ENCODE measurements at places on chromosomes 7 and 10.

DNA sequence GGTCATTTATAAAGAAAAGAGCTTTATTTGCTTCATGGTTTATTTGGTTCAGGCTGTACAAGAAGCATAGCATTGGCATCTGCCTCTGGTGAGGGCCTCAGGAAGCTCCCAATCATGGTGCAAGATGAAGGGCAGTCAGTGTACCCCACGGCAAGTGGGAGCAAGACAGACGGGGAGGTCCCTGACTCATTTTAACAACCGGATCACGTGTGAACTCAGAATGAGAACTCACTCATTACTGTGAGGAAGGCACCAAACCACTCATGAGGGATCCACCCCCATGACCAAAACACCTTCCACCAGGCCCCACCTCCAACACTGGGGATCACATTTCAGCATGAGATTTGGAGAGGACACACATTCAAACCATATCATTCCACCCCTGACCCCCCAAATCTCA is 15.7 kb upstream of the CRYGN start:
- no peak for DNase-seq

GRCh38 chr7:136030867-136031318 is 53.7 kb upstream of the MTPN start:
- no peak for DNase-seq

GRCh38 chr10:3887885-3888476 is 103.0 kb upstream of the KLF6 start:
- DNase-seq = peak; percentile 47

DNA sequence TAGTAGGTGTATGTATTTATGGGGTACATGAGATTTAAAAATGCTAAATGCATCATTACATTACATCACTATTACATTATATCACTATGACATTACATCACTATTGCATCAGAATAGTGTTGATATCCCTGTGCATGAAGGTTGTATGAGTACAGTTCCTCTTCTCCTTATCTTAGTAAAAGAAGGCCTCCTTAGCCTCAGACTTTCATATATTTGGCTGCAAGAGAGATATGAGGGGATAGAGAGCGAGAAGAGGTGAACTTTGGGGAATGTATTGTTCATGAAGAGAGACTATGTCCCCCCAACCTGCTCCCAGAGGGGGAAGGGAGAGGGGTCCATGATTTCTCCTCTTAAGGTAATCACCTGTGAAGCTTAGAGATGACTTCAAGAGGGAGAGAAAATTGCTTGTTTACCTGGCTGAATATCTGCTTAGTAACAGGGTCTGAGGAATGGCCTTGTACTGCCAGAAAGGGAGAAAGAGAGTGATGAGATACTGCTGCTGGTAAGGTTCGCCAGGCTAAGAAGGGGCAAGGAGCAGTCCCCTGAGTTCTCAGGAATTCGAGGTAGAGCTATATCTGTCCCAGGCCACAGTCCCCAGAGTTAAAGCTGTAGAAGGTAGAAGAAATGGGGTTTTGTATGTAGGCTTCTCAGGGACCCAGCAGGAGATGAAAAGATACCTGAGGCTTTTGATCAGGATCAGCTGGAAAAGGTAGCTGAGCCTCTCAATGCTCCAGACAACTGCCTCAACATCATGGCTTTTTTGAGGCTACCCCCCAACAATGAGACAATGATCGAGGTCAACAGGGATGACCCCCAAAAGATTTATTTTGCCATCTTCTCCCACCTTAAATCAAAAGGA is 168.4 kb upstream of the WNT16 start:
- no peak for DNase-seq

DNA sequence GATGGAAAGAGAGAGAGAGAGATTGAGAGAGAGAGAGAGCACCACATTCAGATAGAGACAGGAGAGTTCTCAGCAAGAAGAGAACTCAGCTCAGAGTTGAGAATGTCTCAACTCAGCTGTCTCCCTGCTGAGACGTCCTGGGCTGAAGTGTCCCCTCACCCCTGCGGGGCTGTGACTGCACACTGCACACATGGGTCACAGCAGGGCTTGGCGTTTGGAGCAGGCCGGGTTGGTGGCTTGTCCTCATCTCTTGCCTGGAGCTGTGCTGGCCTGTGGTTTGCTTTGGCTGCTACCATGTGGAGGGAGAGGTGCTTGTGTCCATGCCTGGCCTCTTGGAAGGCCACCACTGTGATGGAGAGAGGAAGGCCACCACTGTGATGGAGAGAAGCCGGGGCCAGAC is 167.9 kb downstream of the RNF216 start:
- no peak for DNase-seq

GRCh38 chr10:9957351-9957750 is 1060.3 kb upstream of the CELF2 start:
- no peak for DNase-seq

- peak; percentile 60 for DNase-seq
Measured at GRCh38 chr10:103481974-103482531, 3.0 kb upstream of the CALHM3 start.

- DNase-seq = peak; percentile 87
Measured at GRCh38 chr7:148747274-148747673, 48.6 kb downstream of the CUL1 start.

- no peak for DNase-seq
Measured at GRCh38 chr7:42726066-42726785, 185.6 kb downstream of the C7orf25 start.

- DNase-seq = no peak
Measured at GRCh38 chr10:131076356-131076755, 235.2 kb downstream of the TCERG1L start.

- no peak for DNase-seq
Measured at GRCh38 chr7:46844486-46844885, 737.4 kb downstream of the TNS3 start.

- DNase-seq = peak; percentile 51
Measured at GRCh38 chr10:124535731-124536495, 74.3 kb downstream of the LHPP start.

DNA sequence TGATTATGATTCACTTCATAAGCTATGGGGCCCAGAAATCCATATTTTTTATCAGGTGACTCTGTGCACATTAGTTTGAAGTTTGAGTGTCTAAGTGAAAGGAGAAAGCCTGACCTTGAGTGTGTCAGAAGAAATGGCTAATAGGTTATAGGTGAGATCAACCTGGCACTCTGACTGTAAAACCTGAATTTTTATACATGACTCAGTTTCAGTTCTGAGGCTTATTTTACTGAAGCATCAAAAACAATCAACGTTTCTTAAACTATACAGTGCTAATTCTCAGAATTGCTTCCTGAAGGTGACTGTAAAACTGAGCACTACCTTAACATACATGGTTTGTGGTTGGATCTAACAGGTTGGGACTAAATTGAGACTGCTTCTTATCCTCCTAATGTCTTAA is 159.4 kb upstream of the AHR start:
- no peak for DNase-seq

GRCh38 chr7:19919261-19920095 is 146.1 kb upstream of the TMEM196 start:
- DNase-seq = no peak

GRCh38 chr7:23210506-23210905 is 28.7 kb downstream of the NUP42 start:
- DNase-seq = no peak

- DNase-seq = no peak
Measured at GRCh38 chr10:34537629-34538231, 277.4 kb downstream of the PARD3 start.

DNA sequence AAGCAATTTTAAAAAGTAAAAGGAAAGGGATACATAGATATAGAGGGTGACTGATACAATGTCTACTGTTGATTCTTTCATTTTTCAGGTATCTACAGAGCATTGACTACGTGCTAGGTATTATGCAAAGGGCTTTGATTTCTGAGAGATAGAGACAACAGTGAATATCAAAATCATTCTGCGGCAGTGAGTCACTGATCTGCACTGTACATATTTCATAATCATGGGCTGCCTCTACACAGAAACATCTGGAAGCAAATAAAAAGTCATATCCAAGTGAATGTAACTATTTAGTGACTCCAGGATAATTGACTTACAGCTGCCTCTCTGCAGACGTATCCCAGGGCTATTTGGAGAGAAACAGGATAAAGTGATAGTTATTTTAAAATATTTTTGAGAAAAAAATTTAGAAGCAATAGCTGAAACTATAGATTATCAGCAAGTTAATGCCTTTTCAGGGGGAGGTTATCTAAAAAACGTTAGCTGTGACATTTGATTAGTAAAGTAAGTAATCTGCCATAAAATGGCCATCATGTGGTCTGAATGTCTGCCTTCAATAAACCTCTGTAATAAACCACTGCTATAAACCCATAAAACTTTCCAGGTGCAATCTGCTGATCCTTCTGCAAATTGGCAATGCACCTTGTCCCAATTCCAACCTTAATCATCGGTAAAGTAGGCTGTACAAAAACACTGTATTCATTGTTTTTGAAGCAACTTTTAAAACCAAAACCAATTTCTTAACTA is 43.7 kb downstream of the CPXM2 start:
- DNase-seq = no peak

- no peak for DNase-seq
Measured at GRCh38 chr10:92816091-92816531, 32.2 kb upstream of the EXOC6 start.

GRCh38 chr10:98316170-98316569 is 48.2 kb upstream of the LOXL4 start:
- no peak for DNase-seq

GRCh38 chr10:129192344-129193128 is 274.5 kb upstream of the MGMT start:
- no peak for DNase-seq

DNA sequence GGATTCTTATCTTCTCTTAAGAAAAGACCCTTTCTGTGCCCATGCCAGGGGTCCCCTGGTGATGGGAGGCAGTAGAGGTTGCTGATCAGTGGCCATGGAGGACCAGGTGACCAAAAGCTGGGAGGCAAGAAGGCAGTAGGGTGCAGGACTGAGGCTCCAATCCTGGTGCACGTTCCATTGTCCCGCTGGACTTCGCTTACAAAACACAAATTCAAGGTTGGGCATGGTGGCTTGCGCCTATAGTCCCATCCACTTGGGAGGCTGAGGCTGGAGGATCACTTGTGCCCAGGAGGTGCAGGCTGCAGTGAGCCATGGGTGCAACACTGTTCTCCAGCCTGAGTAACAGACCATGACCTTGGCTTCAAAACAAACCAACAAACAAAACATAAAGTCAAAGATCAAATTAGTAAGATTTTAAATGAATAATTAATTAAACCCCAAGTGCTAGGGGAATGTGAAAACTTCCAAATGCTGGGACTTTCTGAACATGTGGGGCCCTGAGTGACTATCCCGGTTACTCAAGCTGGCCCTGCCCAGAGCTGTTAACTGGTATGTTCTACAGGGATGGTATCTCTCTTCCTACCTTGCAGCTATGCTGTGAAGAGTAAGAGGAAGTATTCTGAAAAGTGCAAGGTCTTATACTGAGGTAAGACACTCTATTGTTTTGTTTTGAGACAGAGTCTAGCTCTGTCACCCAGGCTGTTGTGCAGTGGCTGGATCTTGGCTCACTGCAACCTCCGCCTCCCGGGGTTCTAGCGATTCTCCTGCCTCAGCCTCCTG is 97.6 kb downstream of the LYZL2 start:
- DNase-seq = no peak

GRCh38 chr7:34260279-34260678 is 354.9 kb downstream of the BMPER start:
- no peak for DNase-seq
